ENCODE measurements at places on chromosomes 4 and X.

- no peak for DNase-seq
Observed at GRCh38 chrX:107711521-107712181, 63.9 kb downstream of the TSC22D3 start.

GRCh38 chr4:930028-930551 is 2.0 kb downstream of the GAK start:
- DNase-seq: no peak

- no peak for DNase-seq
Observed at GRCh38 chrX:1661922-1662221, 47.0 kb downstream of the ASMT start.

- no peak for DNase-seq
Observed at GRCh38 chr4:18733961-18734360, 712.4 kb upstream of the LCORL start.

DNA sequence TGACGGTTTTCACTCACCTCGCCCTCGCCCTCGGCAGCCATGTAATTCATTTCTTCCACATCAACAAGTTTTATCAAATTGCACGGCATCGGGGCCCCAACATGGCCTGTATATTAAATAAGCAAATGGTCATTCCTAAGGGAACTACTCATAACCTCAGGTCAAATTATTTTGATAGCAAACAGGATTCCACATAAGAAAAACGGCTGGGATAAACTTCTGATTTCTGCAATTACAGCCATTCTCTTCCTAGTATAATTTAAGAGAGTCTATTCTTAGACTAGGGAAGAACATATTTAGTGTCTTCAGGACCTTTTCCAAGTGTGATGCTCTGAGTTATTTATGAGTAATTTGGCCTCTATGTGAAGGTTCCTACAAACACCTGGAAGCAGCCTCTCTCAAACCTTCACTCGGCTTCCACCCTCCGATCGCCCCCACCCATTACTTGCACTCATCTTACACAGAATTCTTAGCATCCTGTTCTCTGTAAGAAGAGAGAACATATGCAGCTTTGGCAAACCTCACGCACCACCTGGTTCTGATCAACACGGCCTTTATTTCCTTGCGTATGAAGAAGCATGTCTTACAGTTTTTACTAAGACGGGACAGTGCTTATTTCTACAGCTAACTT is 29.4 kb upstream of the CENPU start:
- peak; percentile 70 for DNase-seq

GRCh38 chr4:54038056-54038455 is 26.3 kb downstream of the CHIC2 start:
- DNase-seq: no peak

DNA sequence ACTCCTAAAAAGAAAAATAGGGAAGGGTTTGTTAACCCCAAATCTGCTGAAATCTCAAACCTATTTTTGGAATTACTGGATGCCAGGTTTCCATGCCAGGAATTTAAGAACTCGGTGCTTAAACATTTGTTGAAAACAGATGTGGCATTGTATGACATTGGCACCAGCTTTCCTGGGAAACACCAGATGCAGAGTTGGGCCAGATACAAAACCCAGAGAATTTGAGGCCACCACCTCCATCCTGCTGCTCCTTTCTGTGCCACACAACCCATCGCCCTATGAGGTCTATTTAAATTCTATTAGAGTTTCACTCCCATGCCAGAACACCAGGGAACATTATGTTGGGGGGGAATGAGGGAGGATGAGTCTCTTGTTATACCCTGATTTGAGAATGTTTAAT is 71.7 kb downstream of the ARAP2 start:
- DNase-seq: no peak

DNA sequence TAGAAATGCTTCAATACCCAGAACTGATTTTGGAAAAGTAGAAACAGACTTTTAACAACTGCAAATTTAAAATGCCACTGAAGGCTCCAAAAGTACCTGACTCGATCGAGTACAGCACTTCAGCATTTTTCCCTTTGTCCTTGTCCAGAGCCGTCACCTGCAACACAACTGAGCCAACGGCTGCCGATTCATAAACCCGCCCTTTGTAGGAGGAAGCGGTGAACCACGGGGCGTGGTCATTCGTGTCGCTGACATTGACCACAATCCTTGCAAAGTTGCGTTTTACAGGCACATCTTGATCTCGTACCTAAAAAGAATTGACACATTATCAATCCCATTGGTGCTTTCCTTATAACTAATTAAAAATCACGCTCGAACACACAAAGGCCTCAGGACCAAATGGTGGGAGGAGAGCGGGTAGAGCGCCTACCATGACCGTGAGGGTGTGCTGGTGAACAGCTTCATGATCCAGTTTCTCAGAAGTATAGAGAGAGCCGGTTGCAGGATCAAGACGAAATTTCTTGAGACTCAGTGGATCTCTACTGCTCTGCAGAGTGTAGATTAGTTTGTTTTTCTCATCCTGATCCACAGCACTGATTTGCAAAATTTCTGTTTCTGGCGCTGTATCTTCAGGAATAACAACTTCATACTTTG is 72.8 kb upstream of the MTNR1A start:
- DNase-seq: no peak

DNA sequence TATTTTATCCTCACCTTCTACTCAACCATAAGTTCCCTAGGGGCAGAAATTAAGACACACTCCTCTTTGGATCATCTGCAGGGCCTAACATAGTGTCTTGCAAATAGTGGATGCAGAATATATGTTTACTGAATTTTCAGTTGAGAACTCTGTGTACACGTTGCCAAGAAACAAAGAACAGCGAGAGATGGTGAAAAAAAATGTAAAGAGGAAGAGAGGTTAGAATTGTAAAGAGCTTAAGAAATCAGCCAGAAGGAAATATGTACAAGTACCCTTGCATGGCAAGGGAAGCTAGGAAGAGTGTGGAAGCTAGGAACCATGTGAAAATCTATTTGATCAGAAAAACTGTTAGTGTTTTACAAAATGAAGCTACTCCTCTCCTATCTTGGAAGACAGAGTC is 431.0 kb downstream of the SMARCA1 start:
- DNase-seq: no peak

GRCh38 chr4:103634236-103634635 is 85.5 kb downstream of the TACR3 start:
- DNase-seq: no peak

- peak; percentile 75 for DNase-seq
Observed at GRCh38 chr4:150867148-150867547, 147.9 kb downstream of the LRBA start.

DNA sequence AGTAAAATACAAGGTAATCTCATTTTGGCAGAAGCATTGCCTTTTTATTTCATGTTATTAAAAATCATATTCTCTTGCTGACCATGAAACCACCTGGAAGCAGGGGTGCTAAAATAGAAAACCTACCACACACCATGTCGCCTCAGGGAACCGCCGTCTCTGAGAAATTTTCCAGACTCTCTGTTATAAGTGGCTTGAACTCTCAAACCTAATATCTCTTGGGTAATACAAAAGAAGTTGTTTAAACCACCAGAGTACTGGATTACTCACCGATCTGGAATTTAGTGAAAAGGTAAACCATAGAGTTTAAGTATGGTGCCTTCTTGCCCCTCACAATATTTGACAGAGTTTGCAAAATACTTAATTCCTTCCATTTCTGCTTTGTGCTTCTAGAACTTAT is 27.7 kb downstream of the ENPP6 start:
- no peak for DNase-seq

GRCh38 chrX:132409780-132410556 is 78.9 kb downstream of the MBNL3 start:
- DNase-seq: no peak

DNA sequence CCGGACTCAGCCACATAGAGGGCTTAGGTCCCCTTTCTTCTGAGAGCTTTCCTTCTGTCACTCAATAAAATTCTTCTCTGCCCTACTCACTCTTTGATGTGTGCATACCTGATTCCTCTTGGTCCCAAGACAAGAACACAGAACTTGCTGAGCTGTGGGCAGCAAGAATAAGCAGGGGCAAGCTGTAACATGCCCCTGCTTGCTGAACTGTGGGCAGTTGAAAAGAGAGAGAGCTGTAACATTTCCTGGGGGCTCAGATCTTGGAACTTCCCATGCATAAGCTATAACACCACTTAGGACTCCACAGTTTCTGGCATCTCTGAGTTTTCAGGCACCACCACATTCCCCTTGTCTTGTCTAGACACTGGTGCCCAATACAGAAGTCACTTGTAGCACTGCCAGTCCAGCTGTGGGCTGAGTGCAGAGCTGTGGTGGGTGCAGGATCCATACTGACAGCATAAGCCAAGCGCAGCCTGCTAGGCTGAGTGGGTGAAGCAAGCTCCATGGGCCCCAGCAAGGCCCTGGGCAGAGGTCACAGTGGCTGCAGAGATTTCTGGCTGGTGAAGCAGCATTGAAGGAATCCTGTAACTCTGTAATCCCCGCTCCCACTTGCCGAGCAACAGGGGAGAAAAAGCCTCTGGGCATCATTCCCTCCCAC is 241.2 kb downstream of the PCDH10 start:
- no peak for DNase-seq

GRCh38 chr4:173413036-173413435 is 14.1 kb upstream of the SCRG1 start:
- peak; percentile 75 for DNase-seq

GRCh38 chrX:118525174-118525730 is 29.6 kb downstream of the DOCK11 start:
- no peak for DNase-seq

DNA sequence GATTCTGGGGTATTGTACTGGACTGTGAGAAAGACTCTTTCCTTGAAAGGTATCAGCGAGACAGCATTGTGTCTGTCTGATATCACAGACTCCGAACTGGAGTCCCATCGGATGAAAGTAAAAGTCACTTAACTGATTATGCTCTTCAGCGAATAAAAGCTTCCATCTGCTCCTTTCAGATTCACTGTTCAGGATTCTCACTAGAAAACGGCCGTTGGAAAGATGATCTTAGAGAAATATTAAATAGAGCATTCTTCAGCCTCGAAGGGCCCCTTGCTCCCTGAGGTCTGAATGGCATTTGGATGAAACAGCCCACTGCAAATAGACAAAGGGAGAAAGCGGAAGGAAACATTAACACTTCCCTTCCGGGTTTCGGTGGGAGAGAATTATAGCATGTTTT is 416.2 kb upstream of the PRKX start:
- DNase-seq: no peak

- DNase-seq: no peak
Observed at GRCh38 chr4:36794716-36795115, 449.8 kb upstream of the NWD2 start.

DNA sequence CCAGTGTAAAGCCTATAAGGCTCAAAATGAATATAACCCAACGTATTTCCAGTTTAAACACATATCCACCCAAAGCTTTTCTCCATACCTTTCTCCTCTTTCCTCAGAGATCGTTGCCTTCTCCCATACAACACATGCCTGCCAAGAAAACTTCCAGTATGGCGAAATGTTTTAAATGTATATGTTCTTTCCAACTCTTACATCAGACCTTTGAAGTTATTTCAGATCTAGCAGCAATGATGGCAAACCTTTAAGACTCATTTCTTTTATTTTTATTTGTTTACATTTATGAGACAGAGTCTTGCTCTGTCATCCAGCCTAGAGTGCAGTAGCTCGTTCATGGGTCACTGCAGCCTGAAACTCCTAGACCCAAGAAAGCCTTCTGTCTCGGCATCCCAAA is 265.4 kb downstream of the BMPR1B start:
- peak; percentile 17 for DNase-seq

DNA sequence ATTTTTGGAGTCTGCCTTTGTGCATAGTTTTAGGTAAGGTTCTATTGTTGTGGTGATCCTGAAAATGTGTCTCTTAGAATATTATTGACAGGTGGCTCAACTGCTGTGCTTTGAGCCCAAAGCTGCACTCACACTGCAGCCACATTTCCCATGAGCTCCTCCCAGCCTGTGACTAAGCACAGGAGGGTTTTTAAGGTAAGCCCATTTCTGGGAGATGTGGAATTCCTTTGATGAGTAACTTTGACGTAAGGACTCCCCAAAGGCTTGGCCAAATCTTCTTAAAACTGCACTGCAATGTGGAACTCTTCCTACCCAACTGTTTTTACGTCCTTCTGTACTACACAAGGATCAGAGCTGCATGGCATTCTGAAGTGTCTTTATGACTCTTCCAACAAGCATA is 20.0 kb upstream of the TMPRSS11A start:
- DNase-seq: no peak

DNA sequence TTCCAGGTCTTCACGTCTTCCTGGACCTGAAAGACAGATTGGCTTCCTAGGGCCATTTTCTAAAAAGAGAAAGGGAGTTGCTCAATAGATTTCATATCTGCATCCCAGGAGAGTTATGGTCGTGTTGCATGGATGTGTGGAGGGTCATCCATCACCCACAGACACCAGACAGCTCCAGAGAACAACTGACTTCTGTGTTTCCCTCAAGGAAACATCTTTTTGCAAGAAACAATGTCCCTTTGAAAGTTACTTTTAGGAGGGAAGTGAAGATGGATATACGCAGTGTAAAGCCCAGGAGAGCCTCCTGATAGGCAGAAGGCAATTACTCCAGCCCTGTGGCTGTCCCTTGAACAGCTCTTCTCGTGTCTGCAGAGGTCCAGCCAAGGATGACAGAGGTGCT is 108.3 kb downstream of the CLNK start:
- no peak for DNase-seq

DNA sequence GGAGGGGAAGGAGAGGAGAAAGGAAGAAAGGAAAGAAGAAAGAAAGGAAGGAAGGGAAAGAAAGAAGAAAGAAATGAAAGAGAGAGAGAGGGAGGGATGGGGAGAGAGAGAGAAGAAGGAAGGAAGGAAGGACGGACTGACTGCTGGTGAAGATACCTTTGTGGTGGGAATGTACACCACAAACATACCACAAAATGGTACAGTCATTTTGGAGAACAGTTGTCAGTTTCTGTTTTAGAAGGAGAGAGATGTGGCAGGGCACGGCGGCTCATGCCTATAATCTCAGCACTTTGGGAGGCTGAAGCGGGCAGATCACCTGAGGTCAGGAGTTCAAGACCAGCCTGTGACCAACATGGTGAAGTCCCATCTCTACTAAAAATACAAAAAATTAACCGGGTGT is 40.0 kb upstream of the SHISA3 start:
- DNase-seq: no peak

DNA sequence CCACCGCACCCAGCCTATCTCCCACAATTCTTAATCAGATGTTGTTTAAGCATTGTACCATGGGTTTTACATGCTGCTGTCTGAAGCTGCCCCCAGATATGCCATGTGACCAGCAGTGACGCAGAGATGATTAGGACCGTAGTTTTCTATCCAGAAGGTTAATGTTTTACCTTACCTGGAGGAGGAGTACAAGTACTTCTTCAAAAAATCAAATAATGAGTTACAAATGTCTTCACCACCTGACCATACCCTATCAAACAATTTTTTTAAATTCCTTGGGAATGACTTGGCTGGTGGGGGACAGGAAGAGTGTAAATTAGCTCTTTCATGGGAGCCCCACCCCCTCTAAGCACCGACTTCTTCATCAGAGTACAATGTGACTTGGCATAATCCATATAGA is 16.2 kb upstream of the SGMS2 start:
- no peak for DNase-seq

DNA sequence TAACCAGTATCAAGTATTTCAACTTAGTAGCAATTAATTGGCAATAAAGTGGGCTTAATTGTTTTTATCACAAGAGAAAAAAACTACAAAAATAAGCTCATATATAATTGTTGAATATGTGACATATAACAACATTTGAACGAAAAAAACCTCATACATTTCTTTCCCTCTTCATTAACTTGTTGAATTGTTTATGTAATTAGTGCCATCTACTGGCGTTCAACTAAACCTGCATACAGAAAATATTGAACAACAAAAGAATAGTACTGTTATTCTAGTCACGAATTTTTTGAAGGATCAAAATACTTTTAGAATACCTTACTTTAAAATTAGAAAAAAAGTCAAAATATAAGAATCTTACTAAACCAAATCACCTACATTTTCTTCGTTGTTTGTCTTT is 586.5 kb upstream of the FTHL17 start:
- DNase-seq: peak; percentile 24

GRCh38 chr4:11297627-11298026 is 131.1 kb downstream of the HS3ST1 start:
- DNase-seq: no peak
